RPMI8226 (cell line): ENCODE measurements at places on chromosomes 4 and X.

DNA sequence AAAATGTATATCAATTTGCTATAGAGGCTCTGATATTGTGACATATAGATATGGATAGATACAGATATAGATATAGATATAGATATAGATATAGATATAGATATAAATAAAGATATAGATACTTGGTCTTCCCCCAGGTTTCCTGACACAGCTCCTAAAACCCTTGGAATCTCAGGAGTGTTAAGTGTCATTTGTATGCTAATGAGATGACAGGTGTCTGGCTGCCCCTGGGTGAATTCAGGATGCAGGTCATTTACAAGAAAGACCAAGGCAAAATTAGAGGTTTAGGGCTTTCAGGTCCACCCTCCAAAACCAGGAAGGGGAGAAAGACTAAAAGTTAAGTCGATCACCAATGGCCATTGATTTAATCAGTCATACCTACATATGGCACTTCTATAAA, 1034.8 kb downstream of the PDHA2 start:
- DNase-seq, result no peak

GRCh38 chr4:36343501-36344175, 62.2 kb downstream of the DTHD1 start:
- DNase-seq, result no peak

DNA sequence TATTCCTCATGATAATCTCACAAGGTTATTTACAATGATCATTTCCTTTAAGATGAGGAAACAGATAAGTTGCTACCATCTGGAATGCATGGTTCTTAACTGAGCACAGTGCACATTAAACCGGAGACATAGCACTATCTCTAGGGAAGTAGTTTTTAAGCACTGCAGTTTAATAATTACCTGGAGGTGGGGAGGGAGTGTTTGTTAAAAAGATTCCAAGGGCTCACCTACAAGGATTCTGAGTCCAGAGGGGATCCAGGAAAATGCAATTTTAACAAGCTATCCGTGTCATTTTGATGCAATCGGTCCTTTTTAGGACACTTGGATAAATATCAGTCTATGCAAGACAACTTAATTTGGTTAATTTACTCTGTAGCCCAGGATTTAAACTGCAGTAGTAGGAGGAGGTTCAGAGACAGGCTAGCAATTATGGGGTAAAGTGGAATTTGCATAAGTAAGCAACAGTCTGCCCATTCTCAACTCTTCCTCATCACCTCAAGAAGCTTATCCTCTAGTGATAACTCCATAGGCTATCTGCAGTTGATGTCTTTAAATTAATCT, 2.8 kb upstream of the PDLIM5 start:
- DNase-seq, result no peak

GRCh38 chr4:148618856-148619255, 176.6 kb upstream of the NR3C2 start:
- no peak for DNase-seq

DNA sequence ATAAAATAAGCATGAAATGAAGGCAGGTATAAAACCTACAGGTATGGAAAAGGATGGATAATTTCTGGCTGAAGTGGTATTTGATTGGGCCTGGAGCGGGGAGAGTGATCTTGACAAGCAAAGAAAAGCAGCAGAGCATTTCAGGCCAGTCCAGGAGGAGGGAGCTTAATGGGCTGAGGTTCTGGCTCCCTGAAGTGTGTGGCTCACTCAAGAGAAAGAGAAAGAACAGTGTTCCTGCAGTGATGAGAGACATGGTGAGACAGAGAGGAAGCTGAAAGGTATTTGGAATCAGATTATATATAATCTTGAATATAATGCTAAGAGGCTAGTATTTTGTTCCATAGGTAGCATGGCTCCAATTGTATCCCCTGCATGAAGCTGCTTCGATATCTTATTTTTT, 153.5 kb downstream of the MGST2 start:
- DNase-seq, result no peak

DNA sequence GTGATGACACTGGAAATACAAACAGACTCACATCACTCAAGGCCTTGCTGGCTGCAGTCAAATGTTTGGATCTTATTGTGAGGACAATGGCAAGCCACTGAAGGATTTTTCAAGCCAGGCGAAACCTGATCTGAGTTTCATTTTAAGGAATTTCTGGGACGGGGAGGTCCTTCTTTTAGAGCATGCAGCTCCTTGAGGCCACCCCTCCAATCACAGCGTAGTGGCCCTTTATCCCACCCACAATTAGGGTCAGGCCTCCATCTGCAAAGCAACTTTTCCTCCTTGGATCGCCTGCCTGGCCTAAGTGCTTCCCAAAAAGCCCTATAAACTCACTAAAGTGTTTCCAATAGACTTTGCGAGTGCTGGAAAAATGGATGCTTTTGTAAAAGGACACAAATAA, 115.5 kb downstream of the EFHC2 start:
- no peak for DNase-seq

- DNase-seq, result no peak
Observed at GRCh38 chr4:16111533-16111932, 27.7 kb upstream of the PROM1 start.

DNA sequence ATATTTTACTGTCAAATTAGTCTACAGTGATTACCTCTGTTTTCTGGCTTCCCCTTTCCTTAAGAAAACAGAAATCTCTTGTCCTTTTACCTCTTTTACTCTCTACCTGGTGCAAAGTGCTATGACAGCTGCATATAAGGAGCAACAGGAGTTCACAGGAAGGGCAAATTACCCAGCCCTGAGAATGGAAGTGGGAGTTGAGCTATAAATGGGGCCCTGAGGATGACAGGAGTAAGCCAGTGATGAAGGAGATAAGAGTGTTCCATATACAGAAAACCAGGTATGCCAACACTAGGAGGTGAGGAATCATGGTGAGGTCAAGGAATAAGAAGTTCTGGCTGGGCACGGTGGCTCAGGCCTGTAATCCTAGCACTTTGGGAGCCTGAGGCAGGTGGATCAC, 4.5 kb upstream of the HSD17B13 start:
- no peak for DNase-seq

DNA sequence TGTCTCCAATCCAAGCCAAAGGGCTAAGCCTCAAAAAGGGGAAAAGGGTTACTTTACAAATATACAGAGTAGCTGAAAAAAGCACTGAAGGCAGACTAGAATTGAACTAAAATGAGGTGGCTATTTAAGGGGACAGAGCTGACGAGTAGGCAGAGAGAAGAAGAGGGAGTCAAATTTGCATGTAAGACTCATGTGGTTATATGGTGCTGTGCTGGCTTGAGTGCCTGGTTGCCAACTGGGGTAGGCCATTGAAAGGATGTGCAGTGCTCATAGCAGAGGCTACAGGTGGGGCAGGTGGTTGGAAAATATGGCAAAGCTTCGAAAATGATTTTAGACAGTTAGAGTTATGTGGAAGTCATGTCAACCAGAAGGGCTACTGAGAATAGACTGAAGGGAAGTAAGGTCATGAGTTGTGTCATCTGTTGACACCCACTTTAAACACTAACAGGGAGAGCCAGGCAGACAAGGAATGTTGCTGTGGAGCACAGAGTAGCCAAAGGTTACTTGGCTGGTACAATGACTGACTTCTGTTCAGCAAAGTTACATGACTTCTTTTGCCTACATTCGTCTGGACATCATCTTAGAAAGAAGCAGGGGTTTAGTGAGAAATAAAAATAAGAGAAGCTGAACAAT, 1210.4 kb downstream of the ADGRL3 start:
- DNase-seq, result no peak
